ENCODE measurements at places on chromosomes 3 and 15.

DNA sequence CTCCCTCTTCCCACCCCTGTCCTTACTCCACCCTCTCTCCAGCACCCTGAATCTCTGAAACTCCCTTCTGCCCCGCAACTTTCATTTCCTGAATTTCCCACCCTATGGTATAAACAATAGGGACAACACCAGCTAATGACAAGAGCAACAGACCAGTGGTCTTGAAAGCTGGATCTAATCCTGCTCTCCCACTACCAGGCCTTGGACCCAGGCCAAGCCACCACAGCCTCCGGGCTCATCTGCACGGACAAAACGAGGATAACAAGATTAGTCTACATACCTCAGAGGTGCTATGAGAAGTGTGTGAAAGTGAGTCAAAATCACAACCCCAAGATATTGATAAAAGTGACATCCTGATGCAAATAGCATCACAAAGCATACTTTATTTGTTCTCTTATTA, 128.6 kb downstream of the ERC2 start:
- no peak for DNase-seq

- DNase-seq: no peak
These were observed 16.6 kb downstream of the SLC4A7 start for GRCh38 chr3:27467545-27467944.

GRCh38 chr15:91572110-91572509, 281.4 kb upstream of the SLCO3A1 start:
- DNase-seq: peak; percentile 98

- no peak for DNase-seq
These were observed 7.7 kb downstream of the FES start for GRCh38 chr15:90892023-90892422.

GRCh38 chr15:90203922-90204321, 2.8 kb downstream of the SEMA4B start:
- peak; percentile 50 for DNase-seq

- no peak for DNase-seq
These were observed 44.7 kb downstream of the USP50 start for GRCh38 chr15:50501815-50502214.

- DNase-seq: no peak
These were observed 785.3 kb downstream of the ROBO2 start for GRCh38 chr3:77825001-77825827.

- DNase-seq: no peak
These were observed 20.5 kb upstream of the LRRN1 start for GRCh38 chr3:3778641-3779270.

- no peak for DNase-seq
These were observed 1.8 kb downstream of the CLDN18 start for GRCh38 chr3:138011722-138012121.

DNA sequence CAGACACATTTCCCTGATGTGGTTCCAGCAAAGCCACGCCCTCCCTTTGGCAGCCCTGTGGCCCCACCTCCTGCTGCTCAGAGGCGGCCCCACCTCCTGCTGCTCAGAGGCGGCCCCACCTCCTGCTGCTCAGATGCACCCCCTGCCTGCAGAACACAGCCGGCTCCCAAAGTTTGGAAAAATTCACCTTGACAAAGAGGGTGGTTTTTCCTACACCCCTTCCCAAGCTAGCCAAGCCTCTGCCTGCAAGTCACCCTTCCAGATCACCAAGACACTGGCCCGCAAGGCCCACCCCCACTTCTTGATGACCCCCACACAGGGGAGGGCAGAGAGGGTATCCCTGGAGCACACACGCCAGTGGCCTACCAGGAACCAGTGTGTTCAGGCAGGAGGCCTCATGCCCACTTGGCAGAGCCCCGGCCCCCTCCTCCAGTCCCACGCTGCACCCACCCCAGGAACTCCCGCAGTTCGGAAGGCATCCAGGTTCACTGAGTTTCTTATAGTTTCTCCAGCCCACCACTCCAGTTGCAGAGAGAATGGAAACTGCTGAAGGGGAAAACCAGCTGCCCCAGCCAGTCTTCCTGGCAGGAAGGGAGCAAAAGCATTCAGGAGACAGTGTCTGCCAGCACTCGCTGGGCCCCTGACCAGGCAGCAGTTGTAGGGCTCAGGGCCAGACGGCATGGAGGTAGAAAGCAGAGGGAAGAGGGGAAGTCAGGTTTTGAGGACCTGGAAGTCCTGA, 2.3 kb upstream of the HAPLN3 start:
- peak; percentile 24 for DNase-seq

GRCh38 chr3:186444288-186444687, 82.3 kb upstream of the DGKG start:
- DNase-seq: no peak

- DNase-seq: peak; percentile 39
These were observed 31.8 kb upstream of the MYZAP start for GRCh38 chr15:57559875-57560274.

DNA sequence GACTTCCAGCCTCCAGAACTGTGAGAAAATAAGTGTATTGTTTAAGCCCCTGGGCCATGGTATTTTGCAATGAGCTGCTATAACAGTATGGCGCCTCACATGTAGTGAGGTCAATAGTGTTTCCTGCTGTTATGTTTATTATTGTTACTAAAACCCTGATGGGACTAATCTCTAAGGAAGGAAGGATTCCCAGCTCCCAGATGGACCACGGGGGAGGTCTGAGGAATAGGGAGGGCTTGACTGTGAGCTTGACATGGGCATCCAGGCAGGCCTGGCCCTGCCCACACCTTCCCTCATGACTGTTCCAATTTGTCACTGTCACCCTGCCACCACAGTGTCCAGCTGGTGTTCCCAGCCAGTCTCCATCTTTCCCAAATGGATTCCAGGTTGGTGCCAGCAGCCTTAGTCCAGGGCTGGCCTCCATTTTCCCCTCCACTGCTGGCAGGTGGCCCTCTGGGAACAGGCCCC, 14.5 kb upstream of the SLC41A3 start:
- no peak for DNase-seq

- no peak for DNase-seq
These were observed 36.0 kb downstream of the NKIRAS1 start for GRCh38 chr3:23880703-23881339.

DNA sequence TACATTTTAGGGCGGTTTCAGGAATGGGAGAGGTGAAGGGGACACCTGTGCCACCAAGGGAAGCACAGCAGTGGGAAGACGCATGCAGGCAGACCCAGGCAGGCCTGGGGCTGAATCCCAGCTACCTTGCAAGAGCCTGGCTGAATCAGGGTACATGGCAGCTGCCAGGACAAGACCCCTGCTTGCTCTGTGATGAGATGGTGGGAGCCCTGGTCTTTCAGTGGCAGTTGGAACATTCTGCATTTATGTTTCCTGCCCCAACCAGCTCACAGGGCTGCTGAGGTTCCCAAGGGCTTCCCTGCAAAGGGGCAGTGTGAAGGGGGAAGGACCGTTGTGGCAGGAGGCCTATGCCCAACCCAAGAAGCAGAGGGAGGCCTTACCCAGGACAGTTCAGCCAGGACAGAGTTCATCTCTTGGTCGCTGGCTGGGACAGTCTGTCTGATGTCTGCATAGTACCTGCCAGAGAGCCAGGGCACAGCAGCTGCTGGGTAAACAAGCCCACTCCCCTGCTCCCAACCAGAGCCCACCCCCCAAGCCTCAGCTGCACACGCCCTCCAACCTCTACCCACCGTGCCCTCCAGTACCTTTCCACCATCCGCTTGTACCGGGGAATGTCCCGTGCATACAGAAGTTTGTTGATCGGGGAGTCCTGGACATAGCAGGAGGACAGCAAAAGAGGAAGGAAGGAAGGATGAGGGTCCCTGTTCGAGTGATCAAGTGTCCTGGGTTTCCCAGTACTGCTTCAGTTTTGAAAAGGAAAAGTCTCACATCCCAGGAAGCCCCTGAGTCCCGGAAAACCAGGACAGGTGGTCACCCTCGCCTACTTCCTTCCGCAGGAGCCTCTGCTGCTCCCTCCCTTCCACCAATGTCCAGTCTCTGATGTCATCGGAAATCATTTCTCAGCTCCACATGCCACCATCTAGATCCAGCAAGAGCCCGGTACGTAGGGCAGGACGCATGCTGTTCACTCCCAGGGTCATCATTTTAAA, 23.1 kb downstream of the PLXNB1 start:
- no peak for DNase-seq

GRCh38 chr15:65311760-65312159, 7.3 kb downstream of the RNU5B-1 start:
- no peak for DNase-seq

DNA sequence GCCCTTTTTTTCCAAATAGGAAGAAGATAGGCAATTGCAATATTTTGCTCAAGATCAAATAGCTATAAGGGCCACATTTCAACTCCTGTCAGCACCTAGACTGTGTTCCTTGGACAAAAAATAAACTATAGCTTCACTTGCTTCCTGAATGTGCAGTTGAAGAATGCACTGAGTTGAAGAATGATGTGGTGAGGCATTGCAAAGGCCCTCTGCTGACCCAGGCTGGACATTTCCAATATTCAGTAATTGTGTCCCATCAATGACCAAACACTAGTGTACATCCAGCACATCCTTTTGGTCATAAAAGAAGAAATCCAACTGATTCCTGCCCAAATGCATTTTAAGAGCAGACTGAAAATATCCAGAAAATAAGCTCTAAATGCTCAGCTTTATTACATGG, 424.8 kb upstream of the TGFBR2 start:
- no peak for DNase-seq

- DNase-seq: no peak
These were observed 805.9 kb downstream of the AGBL1 start for GRCh38 chr15:86885616-86886015.

DNA sequence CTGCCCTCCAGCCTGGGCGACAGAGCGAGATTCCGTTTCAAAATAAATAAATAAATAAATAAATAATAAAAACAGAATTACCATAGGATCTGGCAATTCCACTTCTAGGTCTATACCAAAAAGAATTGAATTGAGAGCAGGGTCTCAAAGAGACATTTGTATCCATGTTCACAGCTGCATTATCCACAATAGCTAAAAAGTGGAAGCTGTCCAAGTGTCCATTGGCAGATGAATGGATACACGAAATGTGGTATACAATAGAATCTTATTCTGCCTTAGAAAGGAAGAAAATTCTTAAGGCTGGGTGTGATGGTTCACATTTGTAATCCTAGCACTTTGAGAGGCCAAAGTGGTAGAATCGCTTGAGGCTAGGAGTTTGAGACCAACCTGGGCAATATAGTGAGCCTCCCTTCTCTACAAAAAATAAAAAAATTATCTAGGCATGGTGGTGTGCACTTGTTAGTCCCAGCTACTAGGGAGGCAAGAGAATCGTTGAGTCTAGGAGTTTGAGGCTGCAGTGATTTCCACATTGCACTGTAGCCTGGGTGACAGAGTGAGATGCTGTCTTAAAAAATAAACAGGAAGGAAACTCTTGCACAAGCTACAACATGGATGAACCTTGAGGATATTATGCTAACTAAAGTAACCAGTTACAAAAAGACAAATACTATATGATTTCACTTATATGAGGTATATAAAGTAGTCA, 24.2 kb downstream of the PFKFB4 start:
- DNase-seq: no peak

DNA sequence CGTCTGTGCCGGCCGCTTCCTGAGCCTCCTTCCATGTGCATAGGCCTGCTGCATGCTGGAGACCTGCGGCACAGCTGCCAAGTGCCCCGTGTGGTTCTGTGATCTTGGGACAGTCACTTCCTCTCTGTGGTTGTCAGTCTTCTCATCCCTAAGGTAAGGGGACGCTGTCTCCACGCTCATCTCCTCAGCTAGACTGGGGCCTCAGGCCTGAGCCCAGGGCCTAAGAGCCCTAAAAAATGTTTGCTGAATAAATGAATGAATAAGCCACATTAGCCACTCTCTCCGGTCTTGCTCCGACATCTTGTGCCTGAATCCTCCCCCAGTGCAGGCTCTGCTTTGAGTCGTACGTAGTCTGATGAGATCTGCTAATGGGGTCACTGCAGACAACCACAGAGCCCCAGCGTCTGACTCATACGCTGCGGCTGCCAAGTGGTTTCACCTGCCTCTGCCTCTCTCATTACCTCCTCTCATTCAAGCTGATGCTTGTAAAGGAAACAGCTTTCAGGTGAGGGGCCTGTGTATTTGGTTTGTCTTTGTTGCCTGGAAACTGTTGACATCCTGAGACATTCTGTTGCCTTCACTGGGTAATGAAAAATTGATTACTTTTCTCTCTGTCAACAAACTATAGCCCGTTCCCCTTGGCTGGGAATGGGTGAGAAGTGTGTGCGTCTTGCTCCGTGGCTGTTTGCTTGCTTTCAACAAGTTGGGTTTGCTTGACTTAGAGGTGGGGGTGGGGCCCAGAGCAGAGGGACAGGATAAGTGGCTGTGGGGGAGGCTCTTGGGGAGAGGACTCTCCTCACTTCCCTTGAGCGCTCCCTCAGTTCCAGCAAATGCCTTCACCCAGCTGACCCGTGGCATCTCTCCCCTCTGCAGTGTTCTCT, 15.9 kb downstream of the RPLP1 start:
- peak; percentile 87 for DNase-seq

DNA sequence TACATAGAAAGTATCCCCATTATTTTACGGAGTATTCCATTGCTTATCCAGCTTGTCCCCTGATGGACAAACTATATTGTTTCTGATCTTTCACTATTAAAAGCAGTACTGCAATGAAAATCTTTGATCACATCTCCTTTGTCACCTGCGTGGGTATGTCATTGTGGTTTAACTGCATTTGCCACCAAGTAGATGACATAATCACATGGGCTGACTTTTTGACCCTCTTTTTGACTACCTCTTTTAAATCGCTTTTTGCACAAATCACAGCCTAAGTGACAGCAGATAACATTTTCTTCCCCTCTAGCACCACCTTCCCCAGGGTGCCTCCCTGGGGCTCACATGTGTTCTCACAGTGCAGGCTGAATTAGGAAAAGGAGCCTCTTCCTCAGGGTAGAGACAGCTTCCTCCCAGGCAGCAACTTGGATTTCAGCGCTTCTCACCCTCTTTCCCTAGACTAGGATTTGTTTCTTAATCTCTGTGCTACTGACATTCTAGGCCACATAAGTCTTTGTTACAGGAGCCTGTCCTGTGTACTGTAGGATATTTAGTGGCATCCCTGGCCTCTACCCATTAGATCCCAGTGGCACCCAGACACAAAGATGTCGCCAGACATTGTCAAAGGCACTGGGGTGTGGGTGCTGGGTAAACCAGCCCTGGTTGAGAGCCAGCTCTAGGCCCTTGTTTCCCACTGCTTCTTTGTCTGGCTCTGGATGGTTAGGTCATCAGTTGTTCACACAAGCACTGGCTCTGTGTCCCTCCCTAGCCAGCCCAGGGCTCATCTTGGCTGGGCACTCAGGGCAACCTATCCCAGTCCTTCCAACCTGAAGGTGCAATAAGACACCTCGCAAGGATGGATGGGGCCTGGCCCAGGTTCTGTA, 1.3 kb upstream of the RBP1 start:
- DNase-seq: no peak

GRCh38 chr3:175413926-175414325, 554.8 kb downstream of the NAALADL2 start:
- DNase-seq: no peak

- DNase-seq: no peak
These were observed 44.0 kb upstream of the HERC1 start for GRCh38 chr15:63877713-63878271.
